ENCODE measurements at places on chromosomes 4 and X.

- no peak for DNase-seq
Measured at GRCh38 chrX:50200907-50201306, at the start of gene AKAP4. TSS of gene AKAP4 (minus strand) at chrX:50201007. CDS start at chrX:50200889, 118 bp downstream.

DNA sequence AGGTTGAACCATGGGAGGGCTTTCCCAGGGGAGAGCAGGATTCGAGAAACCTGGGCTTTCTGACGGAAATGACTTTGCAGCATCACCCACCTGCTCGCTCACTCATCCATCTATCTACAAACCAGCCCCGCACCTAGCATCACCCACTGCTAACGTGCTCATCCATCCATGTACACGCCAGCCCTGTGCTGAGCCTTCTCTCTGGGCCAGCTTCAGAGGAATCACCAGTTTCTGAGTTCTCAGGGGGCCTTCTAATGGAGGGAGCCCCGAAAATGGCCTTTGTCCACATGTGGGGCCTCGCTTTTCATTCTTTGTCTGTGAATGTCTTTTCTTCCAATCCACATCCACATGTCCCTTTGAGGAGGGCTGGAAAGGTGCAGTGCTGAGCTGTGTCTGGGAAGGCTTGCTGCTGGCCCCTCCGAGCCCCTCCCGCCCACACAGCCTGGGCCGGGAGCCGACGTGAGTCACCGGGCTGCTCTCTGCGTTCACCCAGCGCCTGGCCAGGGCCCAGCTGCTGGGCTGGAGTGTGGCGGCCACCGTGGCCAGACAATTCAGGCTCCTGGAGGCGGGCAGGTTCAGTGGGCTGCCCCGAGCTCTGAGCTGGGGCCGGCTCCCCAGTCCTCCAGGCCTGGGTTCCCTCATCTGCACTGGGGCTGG is 14.7 kb downstream of the SORCS2 start:
- DNase-seq, result no peak

- DNase-seq, result no peak
Measured at GRCh38 chrX:132983496-132983895, 25.1 kb upstream of the HS6ST2 start.

DNA sequence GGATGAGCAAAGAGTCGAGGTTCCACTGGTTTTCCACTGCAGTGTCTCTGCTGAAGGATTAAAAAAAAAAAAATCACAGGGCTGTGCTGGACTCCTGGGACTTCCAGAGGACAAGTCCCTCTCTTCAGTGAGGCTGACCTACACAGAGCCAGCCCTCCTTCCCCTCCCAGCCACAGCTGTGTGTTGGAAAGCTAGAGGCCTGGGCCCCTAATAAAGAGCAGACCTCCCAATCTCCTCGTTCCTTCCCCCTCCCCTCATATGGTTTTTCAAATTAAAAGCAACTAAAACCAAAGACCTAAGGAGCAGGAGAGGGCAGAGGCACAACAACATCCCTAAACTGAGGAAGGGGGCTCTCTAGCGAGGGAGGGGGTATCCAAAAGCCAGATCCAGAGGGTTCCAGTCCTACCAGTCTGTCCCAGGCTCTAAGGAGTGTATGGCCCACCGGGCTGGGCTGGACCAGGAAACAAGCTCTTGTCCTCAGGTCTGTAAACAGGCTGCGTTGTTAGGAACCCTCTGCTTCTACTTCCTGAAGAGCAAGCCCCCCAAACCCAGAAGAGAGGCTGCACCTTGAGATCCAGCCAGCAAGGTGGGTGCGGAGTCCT is 4.0 kb upstream of the PDGFRA start:
- DNase-seq, result no peak

- peak; percentile 32 for DNase-seq
Measured at GRCh38 chr4:110287130-110287529, 88.7 kb upstream of the ELOVL6 start.

DNA sequence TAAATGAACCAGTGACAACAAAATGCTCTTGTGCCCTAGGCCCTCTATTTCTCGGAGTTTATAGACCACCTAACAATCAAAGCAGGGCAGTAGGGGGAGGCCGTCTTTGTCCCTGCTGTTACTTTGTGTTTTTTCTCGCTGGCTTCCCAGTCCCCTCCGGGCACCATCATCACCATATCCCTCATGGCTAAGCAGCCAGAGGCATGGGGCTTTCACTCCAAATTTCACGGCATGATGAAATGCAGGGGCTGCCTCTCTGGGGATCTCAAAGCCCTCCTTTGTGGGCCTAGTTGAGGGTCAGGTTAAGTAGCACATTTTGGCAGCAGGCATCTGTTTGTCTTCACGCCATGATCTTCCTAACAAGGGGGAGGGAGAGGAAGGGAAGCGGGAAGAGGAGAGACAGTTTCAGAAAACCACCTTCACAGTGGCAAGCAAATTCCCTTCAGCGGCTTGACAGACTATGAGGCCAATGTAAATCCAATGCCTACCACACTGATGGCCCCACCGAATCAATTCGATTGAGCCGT is 91.9 kb downstream of the ANOS1 start:
- DNase-seq, result no peak

- no peak for DNase-seq
Measured at GRCh38 chr4:9953089-9953488, 68.2 kb downstream of the SLC2A9 start.

DNA sequence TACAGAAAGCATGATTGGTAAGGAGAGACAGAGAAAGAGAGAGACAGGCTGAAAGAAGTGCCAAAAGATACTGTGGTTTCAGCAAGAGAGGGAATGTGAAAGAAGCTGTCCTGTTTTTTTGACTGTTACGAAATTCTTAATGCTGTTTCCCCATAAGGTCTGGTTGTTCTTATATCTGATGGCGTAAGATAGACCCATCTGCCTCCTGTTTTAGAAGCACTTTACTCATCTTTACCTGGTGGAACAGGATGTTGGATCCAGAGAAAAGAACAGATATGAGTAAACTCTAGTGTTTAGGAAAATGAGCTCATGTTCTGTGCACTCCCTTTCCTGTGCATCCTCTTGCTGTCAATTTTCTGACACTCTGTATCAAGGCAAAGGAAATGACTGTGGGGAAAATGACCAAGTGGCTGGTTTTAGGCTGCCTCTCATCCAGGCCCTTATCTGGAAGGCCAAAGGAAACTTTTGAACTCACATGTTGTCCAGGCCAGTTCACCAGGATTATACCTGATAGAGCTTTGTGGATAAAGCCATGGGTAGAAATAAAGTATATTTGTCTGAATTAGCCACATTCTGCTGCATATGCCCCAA is 311.7 kb upstream of the HTR2C start:
- DNase-seq, result no peak

GRCh38 chrX:2710041-2710840 is 19.1 kb downstream of the CD99 start:
- DNase-seq, result no peak

DNA sequence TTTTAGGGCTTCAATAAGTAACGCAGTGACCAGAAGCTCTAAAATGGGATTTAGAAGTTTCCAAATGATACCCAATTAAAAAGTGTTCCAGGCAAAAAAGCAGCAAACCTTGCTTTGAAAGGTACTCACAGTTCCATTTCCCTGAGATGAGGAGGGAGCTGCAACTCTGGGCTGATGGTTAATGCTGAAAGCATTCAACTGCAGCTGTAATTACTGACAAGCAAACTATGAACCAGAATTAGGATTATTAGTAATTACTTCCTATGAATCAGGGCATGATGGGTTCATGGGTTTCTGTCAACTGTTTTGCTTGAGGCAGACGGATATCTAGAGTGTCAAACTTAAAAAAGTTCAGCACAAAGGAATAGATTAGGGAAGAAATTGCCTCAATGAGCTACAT is 357.4 kb downstream of the STIM2 start:
- DNase-seq, result no peak

- DNase-seq, result no peak
Measured at GRCh38 chr4:23022032-23022431, 329.3 kb downstream of the GBA3 start.

DNA sequence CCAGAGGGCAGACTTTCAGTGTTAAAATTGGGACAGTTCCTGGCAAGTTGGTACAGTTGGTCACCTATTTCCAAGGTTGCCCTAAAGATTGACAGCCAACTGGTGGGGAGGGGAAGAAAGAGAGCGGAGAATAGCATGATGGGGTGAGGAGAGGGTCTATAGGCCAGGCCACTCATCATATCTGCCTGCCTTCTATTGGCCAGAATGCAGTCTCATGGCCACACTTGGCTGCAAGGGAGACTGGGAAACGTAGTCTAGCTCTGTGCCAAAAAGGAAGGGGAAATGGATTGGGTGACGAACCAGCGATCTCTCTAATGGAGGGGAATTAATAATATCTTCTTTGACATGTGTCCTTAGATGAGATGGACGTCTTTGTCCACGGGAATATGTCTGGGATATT is 197.4 kb upstream of the ATP6AP2 start:
- no peak for DNase-seq

DNA sequence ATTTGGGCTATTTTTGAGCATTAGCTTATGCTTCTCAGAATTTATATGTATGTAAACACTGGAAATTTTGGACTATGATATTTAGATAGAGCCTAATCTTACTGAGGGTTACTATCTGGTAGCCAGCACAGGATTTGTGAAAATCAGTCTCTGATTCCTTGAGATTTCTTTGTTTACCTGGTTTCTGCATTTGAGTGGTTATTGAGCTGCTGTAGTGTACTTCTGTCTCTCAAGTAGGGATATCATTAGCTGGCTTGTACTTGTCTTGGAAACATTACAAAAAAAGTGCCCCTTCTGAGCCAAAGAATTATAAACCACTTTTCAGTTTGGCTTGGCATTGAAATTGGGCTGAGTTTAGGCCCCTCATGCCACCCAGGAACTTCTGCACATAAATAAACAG is 49.7 kb downstream of the TLL1 start:
- no peak for DNase-seq

- DNase-seq, result peak; percentile 53
Measured at GRCh38 chrX:47311932-47312774, 58.2 kb upstream of the ZNF157 start.

Measured in activated naive CD4-positive, alpha-beta T cell treated with anti-CD3 and anti-CD28 coated beads, Interleukin-2, amount 50 U/mL, for 72 hours (primary cell).